Stimulated activated CD8-positive, alpha-beta memory T cell treated with anti-CD3 and anti-CD28 coated beads, Interleukin-4, amount 100 ng/mL, for 1 hour (primary cell): ENCODE measurements at places on chromosomes 7 and 10.

DNA sequence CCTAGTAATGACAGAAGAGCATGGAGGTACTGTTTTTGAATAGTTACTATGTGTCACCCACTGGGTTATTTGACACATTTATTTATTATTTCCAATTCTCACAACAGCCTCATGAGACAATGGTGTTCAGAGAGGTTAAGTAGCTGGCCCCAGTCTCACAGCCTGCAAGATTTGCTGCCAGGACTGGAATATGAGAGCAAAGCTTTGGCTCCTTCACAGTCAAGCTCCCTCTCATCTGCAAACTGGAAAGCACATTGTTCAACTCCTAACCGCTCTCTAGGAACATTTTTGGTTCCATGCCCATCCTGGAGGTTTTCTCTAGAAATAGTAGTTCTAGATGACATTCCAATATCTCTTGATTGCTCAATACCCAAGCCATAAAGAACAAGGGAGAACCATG, 75.5 kb upstream of the CXCL12 start:
- DNase-seq: no peak

DNA sequence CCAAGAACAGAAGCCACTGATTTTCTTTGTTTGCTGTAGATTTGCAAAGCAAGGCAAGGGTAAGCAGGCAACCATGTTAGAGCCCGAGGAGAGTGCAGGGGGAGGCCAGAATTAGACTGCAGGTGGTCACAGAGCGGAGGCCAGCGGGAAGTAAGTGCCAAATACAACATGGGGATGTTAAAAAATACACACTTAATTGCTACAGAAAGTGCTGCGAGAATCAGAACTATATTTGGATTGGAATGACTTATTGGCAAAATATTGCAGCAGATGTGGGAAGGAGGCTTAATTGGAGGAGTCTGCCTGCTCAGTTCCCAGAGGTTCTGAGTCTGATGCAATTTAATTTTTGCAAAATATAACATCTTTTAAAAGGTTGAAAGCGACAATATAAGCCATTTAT, 49.7 kb upstream of the ADCY1 start:
- DNase-seq: no peak

DNA sequence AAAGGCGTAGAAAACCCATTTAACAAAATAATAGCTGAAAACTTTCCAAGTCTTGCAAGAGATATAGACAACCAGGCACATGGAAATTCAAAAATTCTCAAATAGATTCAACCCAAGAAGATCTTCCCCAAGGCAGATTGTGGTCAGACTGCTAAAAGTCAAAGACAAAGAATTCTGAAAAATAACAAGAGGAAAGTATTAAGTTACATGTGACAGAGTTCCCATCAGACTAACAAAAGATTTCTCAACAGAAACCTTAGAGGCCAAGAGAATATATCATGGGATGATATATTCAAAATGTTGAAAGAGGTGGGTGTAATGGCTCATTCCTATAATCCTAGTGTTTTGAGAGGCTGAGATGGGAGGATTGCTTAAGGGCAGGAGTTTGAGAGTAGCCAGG, 59.8 kb downstream of the TMEM178B start:
- no peak for DNase-seq

- no peak for DNase-seq
Observed at GRCh38 chr7:141144921-141145629, 71.2 kb downstream of the TMEM178B start.

- no peak for DNase-seq
Observed at GRCh38 chr7:111803015-111803758, 240.9 kb upstream of the IMMP2L start.

GRCh38 chr7:100466653-100467605, 2.9 kb upstream of the SPACDR start:
- DNase-seq: no peak

- DNase-seq: no peak
Observed at GRCh38 chr10:67772894-67773511, 65.0 kb downstream of the DNAJC12 start.

DNA sequence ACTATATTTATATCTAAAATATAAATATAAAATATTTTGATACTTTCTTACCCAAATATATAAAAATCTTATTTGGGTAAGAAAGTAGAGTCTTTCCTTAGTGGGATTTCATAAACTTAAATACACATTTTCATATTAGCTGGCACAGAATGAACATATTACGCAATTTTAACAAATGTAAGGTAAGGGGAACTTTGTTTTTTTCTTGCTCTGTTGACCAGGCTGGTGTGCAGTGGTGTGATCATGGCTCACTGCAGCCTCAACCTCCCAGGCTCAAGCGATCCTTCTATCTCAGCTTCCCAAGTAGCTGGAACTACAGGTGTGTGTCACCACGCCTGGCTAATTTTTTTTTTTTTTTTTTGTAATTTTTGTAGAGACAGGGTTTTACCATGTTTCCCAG, 18.3 kb downstream of the CYP26A1 start:
- no peak for DNase-seq

DNA sequence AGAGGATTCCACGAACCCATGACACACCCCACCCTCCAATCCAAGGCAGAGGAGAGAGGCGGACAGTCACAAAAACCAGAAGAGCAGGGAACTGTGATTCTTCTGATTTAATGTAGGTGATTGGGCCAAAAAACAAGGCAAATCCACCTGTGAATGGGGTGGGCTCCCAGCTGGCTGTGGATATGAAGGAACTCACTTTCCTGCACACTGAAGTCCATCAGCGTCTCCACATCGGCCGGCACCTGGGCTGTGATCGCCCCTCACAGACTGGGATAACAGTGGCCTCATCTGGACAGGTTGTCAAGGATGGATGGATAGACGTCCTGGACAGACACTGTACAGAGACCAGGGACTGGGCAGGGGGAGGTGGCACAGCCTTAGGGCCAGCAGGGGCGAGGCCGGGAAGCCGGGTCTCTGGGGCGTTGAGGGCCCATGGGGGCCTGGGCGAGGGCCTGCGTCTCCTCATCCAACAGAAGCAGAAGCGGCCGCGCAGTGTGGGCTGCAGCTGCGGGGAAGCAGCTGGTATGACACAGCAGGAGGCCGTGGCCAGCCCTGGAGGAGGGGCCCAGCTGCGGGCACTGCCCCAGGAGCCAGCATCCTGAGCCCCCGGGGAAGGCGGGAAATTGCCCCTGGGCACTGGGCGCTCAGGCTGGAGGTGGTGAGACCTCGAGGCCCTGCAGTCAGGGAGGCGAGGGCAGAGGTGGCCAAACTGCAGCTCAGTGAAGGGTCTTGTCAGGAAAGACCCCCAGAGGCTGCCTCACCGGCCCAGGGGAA, 54.2 kb downstream of the DIP2C start:
- DNase-seq: no peak

GRCh38 chr10:29174389-29174788, 114.5 kb upstream of the LYZL1 start:
- DNase-seq: no peak

DNA sequence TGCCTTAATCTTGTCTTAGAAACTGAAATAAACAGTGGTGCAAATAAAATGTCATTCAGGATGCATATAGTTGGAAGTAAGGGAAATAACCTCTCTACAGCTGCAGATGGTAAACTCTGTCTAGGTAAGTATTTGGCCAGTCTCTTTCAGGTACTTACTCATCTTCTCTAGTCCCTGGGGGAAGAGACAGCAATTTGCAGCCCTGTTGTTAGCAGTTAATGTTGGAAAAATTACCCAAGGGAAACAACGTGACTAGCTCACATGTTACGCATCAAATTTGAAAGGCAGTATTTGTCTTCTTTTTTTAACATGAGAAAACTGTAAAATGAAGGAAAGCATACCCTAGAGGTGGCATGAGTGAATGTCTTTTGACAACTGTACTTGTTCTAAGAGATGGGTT, 3.2 kb upstream of the HUS1 start:
- DNase-seq: no peak

DNA sequence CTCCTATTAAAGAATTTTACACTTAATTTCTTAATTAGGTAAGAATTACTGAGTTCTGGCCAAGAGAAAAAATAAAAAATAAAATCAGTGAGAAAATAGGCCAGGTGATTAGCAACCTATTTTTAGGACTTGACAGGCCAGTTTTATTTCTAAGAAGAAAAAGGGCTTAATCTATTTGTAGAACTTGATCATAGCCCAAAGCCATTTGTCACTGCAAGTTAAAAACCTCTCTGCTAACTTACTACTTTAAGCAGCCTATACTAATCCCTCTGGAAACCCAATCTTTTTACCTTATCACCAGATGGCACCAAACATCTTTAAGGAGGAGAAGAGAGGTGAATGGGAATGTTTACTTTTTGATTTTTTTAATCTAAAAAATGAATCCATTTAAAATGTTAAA, 222.1 kb upstream of the RHOBTB1 start:
- DNase-seq: no peak

- DNase-seq: no peak
Observed at GRCh38 chr7:28488061-28488791, 75.9 kb downstream of the CREB5 start.

GRCh38 chr7:153090764-153091163, 331.2 kb downstream of the ACTR3B start:
- DNase-seq: no peak

- no peak for DNase-seq
Observed at GRCh38 chr7:80175744-80176143, 41.1 kb downstream of the GNAI1 start.

- no peak for DNase-seq
Observed at GRCh38 chr10:23075672-23076071, 19.7 kb upstream of the MSRB2 start.

DNA sequence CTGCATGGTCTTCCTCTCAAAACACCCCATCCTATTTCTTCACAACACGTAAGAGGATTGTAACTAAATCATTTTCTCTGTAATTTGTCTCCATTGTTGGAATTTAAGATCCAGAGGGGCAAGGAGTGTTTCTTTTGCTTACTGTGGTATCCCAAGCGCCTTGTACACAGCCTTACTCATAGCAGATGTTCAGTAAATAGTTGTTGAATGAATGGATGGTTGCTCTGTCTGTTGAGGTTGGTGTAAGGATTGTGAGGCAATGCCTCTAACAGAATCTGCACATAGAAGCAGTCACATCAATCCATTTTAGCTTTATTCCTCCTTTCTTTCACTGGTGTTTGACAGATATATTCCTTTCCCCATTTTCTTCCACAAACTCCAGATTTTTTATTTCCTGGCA, 90.1 kb downstream of the ZNF365 start:
- DNase-seq: no peak

DNA sequence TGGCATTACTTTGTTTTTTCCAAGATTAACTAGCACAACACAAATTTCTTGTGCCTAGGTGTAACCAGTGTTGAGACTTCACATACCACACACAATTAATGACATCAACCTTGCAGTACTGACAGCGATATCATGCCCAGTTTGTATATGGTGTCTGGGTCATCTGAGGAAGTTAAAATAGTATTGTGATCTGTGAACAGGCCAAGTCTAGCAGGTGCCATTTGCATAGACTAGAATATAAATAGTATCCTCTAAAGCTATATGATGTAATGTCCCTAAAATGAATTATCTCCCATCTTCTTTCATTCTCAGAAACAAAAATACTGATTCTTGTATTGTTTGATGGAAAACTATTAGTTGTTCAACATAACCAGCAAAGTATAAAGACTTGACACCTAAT, 175.8 kb upstream of the KAT6B start:
- no peak for DNase-seq

DNA sequence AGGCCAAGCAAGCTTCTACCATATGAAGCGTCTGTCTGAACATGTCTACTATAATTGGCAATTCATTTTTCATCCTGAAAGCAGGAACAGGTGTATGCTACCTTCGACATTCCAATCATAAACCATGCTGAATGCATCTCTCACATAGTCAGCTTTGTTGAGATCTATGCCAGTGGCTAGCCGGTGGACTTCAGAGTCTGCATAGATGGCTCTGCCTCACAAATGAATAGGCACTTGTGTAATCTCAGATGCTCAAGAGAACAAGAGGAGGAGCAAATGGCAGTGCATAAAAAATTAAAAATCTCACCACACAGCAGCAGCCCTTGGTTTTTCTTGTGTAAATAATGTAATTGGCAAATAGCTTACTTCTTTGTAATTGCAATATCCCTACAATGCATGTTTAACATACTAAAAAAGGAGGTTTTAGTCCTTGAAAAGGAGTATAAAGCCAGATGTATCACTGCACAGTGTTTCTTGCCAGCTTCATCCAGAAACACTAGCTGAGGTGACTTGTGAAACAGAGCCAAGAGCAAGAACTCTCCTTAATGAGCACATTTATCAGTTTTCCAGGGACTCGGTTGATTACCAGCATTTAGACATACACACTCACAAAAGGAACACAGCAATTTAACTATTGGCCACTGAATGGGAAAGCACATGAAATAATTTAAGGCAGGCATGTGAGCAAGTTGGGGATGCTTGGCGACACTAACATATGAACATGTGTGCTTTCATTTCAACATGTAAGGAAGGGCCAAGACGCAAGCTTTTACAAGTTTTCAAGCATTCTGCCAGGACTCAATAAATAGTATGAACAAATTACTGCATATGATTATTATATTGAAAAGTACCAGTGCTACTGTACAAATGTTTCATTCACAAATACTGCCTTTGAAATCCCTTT, 249.9 kb upstream of the PLXNA4 start:
- no peak for DNase-seq

DNA sequence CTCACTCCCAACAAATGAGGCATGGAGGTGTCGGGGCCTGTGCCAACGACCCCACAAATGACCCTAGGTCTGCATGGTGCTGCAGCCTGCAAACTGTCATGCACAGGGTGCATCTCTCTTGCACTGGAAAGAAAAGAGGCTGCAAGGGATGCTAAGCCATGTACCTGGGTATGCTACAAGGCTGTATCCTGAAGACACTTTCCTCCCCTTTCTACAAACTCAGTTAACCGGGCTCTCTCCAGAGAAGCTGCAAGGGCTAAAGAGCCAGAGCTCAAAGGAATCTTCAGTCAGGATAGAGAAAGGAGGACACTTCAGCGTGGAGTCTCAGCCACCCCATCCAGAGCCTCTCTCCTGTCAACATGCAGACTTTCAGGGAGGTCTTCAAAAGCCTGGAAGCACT, 449.0 kb downstream of the GRID1 start:
- DNase-seq: no peak
